ENCODE measurements at places on chromosomes 1 and 21. TPM values are rescaled to one million over a fixed set of nuclear protein-coding genes. Genes with fewer than 3 reads are reported as not detected.

Gene TMEM125
- not detected for polyA plus RNA-seq

Gene F5
- polyA plus RNA-seq, result 0.21 TPM

DNA sequence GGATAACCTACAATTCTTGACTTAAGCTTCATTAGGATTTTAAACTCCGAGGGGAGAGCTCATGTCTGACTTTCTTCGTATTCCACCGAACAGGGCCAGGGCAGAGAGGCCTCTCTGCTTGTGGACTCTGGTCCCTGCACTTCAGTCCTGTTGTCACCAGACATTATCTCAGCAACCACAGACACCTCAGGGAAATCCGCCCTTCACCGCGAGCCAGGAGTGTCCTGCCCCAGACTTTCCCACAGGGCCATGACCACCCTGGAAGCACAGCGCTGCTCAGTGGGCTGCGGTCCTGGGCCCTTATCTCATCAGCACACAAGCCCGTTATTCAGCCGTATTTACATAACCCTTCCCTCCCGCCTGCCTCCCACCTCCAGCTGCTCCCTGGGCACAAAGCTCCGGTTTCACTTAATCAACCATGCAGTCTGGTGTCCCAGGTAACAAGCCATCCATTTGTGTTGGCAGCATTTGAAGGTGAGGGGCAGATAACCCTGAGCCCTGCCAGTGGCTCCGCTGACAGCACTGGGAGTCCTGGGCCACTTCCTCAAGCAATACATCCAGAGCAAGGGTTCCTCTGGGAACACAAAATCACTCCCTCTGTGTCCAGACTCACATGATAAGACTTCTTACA is 122.8 kb upstream of the RAB4A start:
- peak; percentile 45 for DNase-seq

DNA sequence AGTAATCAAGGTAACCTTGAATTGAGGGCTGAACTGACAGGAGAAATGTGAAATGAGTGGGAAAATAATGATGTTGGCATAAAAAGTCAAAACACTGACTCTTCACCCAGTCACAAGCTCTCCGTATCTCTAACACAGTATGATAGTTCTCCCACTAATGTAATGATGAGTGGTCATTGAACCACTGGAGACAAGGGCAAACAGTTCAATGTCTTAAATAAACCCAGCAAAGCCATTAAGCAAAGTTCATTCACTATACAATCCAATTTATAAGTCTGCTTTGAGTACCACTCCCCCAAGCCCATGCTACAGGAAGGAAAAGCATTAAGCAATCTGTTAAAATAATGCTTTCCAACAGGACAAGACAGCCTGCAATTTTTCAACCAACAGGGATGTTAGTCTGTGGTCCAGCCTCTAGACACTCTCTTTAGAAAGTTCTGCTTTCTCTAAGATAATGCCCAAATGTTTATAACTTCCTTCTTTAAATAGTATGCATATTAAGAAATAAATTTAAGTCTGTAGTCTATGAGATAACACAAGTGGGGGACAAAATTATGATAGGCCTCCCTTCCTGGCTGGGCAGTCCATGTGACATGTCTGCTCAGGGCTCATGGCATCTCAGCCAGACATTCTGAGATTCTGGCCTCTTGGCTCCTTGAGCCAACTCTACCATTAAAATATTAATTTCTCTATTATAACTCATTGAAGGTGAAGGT is 25.5 kb upstream of the DDAH1 start:
- no peak for DNase-seq
